ENCODE measurements at places on chromosomes 11 and 22.

DNA sequence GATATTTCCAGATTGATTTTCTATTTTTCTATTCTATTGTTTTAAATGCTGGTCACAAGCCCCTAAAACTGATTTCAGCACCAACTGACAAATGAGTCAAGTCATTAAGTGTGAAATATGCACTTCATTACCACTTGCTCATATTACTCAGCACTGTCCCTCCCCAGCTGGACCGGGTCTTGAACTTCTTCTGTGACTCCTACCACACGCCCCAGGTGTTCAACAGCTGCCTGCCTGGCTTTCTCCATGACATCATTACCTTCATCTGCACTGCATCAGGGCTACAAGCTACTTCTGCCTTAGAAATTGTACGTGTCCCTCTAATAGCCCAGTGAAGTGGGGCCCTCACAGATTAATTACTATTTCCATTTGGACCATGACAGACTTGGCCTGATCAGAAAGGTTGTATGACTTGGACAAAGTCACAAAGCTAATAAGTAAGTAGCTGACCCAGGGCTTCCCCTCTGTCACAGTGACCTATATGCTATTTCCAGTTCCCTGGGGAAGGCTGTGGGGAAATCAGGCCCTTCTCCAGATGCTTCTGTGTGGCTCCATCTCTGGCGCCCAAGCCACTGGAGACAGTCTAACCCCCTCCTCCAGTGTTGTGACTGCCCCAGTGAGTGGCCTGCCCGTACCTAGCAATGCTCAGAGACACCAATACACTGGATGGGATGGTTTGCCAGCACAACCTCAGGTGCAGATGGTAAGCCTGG is 18.1 kb downstream of the TBC1D10A start:
- DNase-seq: no peak

GRCh38 chr11:47157805-47158204 is 18.9 kb downstream of the ARFGAP2 start:
- DNase-seq: no peak

GRCh38 chr22:25545672-25546071 is 18.8 kb upstream of the GRK3 start:
- DNase-seq: no peak

DNA sequence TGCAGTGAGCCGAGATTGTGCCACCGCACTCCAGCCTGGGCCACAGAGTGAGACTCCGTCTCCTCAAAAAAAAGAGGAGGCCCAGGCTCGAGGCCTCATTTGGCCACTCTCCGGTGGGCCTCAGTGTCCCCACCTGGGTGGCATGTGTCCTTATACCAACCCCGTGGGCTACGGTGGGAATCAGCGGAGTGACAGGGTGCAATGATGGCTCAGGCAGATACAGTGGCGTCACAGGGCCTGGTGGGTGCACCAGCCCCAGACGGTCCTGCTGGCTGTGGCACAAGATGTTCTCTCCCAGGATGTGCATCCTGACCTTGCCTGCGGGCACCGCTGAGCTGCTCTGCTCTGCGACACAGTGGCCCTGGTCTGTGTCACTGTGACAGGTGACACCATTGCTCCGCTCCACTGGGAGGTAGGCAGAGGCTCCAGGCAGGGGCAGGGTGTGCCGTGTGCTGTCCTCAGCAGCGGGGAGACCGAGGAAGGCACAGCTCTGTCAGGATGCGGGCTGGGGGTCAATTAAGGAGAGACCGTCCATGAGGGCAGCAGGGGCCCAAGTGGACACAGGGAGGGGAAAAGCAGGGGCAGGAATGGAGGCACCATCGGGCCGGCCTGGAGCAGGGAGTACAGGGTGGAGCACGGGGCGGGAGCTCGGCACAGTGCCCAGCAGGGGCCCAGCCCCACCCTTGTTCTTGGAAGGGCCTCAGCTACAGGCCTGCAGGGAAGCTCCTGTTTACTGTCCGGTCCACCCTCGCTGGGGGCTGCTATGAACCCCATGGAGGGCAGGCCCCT is 21.7 kb upstream of the TH start:
- no peak for DNase-seq

DNA sequence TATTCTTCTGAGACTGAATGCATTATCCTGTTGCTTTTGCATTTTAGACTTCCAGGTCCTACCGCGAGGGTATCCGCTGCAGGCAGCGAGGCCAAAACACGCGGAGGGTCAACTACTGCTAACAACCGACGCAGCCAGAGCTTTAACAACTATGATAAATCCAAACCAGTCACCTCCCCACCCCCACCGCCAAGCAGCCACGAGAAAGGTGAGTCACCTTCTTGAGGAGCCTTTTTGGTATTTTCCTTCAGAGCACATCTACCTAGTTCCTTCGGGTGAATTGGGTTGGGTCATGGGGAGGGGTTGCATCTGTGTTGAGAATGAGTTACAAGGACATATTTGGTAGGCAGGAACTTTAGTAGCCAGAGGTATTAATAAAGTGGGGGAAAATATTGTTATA is 179.8 kb downstream of the NAV2 start:
- DNase-seq: no peak

GRCh38 chr11:64729851-64730382 is 6.9 kb upstream of the NRXN2 start:
- no peak for DNase-seq

- DNase-seq: no peak
Measured at GRCh38 chr22:25497716-25498115, 66.8 kb upstream of the GRK3 start.

- DNase-seq: no peak
Measured at GRCh38 chr11:126597041-126597440, 241.6 kb downstream of the ST3GAL4 start.

- no peak for DNase-seq
Measured at GRCh38 chr11:60977836-60978235, 6.4 kb downstream of the CD6 start.

GRCh38 chr11:47659276-47659675 is 16.9 kb upstream of the MTCH2 start:
- DNase-seq: no peak

DNA sequence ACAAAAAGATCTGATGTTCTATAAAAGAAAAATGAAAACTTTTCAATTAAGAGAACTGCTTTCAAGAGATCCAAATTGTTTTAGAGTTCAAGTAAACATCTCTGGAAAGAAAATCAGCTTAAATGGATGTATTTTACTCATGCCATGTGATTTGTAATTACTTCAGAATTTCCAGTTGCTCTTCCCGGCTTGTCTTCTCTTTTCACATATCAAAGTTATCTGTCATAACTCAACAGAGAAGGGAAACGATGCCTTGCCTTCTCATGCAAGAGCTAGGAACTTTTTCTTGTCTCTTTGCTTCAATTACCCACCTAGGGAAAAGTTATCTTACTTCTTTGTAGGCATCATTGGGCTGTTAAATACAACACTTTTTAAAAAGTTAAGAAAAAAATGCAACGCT is 255.2 kb upstream of the POU2AF2 start:
- DNase-seq: no peak

- DNase-seq: no peak
Measured at GRCh38 chr11:110447897-110448745, 18.4 kb downstream of the FDX1 start.

- no peak for DNase-seq
Measured at GRCh38 chr11:111157571-111157970, 88.0 kb upstream of the POU2AF2 start.

DNA sequence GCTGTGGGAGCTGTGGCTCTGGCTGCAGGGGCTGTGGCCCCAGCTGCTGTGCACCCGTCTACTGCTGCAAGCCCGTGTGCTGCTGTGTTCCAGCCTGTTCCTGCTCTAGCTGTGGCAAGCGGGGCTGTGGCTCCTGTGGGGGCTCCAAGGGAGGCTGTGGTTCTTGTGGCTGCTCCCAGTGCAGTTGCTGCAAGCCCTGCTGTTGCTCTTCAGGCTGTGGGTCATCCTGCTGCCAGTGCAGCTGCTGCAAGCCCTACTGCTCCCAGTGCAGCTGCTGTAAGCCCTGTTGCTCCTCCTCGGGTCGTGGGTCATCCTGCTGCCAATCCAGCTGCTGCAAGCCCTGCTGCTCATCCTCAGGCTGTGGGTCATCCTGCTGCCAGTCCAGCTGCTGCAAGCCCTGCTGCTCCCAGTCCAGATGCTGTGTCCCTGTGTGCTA is 514 bp downstream of the KRTAP5-9 start:
- no peak for DNase-seq

DNA sequence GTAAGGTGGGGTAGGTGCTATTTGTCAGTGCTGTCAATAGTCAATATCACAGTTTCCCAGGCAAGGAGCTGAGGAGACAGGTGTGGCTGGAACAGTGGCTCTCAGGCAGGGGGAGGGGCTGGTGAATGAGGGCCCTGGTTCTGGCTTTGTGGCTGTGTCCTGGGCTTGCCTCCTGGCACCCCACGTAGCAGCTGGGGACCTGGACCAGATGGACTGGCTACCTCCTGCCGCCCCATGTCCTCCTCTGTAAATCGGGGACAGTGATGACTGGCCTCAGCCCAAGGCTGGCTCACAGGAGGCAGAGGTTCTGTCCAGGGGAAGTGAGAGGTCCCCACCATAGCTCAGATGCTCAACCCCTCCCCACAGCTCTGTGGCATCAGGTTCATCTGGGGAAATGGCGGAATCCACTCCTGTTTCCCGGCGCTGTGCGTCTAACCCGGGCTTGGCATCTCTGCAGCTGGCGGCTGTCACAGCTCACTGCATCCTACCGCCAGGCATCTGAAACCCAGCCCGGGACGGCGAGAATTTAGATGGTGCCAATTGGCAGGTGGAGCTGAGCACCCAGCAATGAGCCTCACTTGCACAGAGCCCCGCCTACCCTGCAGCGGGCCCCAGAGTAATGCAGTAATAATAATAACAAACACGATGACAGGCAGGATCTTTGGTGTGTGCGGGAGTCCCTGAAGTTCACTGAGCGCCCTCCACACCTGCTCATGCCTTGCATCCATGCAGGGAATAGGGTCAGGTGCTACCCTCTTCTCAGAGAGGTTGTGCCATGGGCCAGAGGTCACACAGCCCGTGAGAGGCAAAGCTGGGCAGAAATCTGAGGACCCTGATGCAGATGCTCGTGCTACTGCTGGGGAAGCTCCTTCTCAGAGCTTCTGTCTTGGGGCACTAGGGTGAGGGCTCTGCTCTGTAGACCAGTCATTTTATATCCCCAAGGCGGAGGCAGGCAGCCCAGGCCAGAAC is 27.8 kb upstream of the SHISAL1 start:
- DNase-seq: no peak

DNA sequence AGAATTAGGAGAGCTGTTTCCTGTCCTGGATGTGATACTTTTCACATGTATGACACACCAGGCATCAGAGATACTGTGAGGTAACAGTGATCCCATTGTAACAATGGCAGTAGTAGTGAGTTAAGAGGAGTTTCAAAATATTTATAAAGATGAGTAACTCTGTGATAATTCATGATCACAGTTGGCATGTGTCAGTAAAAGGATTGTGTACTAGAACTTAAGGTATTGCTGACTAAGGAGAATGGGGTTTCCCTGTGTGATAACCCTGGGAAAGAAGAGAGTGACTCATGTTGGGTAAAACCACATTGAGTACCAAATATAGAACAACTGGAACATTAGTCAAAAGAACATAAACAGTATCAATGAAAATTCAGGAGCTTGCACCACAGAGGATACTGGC is 22.9 kb upstream of the SLC5A1 start:
- DNase-seq: no peak

Measured in HuH-7.5 (cell line).